ENCODE measurements at places on chromosomes 7 and 10.

- peak; percentile 92 for DNase-seq
Measured at GRCh38 chr7:98133181-98133580, 26.5 kb downstream of the LMTK2 start.

GRCh38 chr7:47568547-47568946 is 13.4 kb downstream of the TNS3 start:
- DNase-seq = no peak

- no peak for DNase-seq
Measured at GRCh38 chr7:140458201-140458600, 21.1 kb downstream of the MKRN1 start.

DNA sequence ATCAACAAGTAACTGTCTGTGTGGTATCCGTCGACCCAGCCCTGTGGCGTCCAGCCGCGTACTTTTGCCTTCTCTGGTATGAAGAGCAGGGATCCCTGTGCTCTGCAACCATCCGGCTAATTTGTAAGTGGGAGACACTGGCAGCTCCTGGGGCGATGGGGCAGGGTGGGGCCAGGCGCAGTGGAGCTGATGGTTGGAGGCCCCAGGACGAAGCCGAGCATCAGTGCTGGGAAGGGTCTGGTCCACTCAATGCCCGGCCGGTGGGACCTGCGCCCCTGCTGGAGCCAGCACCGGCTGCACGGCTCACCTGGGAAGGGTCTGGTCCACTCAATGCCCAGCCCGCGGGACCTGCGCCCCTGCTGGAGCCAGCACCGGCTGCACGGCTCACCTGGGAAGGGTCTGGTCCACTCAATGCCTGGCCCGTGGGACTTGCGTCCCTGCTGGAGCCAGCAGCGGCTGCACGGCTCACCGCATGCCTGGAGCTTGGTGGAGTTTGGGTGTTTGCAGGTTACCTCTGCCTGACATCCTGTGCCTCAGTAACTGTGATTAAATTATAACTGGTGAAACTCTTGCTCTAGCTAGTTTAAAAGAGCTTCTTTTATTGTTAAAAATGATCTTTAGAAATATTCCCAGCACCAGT is 96.1 kb downstream of the NKX6-2 start:
- DNase-seq = no peak

DNA sequence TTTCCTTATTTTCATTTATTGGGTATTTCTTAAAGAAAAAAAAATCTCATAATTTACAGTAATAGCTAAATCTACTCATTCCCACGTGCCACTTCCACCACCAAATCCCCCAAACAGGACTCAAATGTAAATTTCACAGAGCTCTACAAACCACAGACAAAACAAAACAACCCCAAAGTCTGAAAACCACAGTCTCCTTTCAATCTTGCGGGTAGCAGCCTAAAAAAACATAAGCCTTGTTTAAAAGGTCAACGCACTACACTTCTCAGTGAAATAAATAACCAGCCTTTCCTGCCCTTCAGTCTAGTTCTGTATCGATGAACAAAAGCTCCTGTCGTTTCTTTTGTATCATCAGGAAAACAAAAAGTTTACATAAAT is 121.8 kb upstream of the AFAP1L2 start:
- no peak for DNase-seq

GRCh38 chr10:89664203-89664602 is 19.2 kb upstream of the PANK1 start:
- DNase-seq = no peak

DNA sequence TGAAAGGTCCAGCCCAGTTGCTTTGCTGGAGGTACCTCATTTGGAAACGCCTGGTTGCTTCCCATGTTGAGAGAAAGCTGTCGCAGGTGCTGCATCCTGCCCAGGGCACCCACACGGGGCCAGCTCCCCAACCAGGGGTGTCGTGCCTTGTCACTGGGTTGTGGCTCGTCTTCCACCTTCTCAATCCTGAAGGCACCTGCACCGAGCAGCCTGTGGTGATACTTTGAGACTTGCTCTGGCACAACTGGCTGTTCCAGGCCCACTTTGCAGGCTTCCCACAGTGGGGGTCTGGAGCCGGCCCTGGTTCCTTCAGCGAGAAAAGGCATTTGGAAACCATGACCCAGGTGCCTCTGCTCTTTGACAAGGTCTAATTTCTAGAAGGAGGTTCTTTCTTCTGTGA is 197.3 kb upstream of the PPP2R2D start:
- DNase-seq = no peak

- DNase-seq = no peak
Measured at GRCh38 chr10:13685885-13686284, 99.1 kb downstream of the PRPF18 start.

- DNase-seq = no peak
Measured at GRCh38 chr7:134710854-134711624, 64.4 kb downstream of the BPGM start.

DNA sequence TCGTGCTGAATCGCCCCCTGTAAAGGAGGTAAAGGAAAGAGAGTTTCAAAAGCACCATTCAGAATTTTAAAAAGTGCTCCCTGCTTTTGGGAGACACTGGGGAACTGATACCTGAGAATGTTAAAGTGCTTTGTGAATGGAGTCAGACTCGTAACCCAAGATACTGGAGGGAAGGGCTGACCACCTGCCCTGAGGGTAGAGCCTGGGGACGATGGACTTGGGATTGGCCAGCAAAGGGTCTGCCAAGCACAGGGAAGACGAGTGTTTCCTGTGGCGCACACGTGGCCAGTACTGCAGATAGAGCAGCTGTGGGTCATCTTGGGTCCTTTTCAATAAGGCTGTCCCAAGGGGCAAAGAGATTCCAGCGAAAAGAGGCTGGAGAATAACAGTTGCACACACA is 1284.1 kb upstream of the AUTS2 start:
- no peak for DNase-seq

- no peak for DNase-seq
Measured at GRCh38 chr7:5564894-5565293, 141.3 kb upstream of the TNRC18 start.

DNA sequence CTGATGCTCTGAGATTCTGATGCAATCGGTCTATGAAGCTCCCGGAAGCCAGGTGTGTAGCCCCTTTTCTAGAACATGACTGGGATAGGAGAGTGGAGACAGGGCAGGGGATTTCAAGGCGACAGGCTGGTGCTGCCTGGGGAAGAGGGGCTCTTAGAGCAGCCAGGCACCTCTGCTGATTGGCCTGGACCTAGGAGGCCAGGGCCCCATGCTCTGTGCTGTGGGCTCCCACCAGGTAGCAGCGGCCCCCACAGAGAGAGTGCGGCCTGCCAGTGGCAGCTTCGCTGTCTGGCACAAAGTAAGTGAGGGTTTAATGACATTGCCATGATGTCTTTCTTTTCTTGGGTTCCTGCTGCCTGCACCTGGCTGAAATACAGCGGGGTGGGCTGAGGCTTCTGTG is 99.4 kb upstream of the PODXL start:
- no peak for DNase-seq

DNA sequence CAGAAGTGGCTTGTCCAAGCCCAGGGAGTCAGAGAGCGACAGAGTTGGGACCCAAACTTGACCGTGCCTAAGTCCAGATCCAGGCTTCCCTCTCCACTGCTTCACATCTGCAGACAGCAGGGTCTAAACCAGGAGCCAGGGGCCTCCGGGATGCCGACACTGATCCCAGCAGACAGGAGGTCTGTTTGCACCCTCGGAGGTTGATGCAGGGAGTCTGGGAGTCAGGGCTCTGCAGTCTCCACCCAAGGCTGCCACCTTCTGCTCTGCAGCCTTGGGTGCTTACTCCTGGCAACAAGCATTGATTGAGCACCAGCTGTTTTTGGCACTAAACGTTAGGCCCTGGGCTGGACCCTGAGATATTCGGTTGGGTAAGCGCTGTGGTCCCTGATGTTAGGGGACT is 21.0 kb downstream of the ELFN1 start:
- no peak for DNase-seq

DNA sequence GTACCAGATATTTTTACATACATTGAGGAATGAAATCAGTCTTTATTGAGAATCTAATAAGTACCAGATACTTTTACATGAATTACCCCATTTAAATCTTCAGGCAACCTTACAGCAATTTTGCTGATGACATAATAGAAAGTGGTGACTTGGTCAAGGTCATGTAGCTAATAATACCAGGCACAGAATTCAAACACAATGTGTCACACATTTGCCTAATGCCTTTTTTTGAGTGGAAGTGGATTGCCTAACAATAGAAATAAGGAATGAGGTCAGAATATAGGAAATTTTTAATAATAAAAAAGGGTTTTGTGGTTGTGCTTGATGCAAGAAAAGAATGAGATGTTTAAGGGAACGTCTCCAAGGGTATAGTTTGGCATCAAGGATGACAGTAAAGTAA is 466.6 kb upstream of the IGFBP3 start:
- no peak for DNase-seq

- no peak for DNase-seq
Measured at GRCh38 chr10:126169899-126170298, 218.4 kb downstream of the ADAM12 start.

DNA sequence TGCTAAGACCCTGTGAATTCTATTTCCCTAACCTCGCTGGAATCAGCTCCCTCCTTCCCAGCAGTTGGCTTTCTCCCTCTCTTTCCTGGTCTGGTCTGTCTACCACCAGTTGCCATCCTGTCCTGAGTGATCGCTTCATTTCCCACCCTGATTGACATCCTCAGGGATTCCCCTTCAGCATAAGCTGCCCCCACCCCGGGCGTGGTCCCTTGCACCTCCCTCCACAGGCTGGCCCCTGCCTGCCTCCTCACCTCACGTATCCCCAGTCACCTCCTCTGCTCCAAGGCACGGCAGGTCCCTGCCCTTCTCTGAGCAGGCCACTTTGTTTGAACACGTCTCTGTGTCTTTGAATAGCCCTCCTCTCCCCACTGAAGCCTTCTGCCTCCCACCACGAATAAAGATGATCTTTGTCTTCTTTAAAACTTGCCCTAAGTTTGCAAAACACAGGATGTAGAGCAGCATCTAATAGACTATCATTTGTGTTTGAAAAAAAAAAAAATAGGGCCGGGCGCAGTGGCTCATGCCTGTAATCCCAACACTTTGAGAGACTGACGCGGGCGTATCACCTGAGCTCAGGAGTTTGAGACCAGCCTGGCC is 233.5 kb downstream of the CUX1 start:
- DNase-seq = no peak
